ENCODE measurements at places on chromosomes 5 and 9.

DNA sequence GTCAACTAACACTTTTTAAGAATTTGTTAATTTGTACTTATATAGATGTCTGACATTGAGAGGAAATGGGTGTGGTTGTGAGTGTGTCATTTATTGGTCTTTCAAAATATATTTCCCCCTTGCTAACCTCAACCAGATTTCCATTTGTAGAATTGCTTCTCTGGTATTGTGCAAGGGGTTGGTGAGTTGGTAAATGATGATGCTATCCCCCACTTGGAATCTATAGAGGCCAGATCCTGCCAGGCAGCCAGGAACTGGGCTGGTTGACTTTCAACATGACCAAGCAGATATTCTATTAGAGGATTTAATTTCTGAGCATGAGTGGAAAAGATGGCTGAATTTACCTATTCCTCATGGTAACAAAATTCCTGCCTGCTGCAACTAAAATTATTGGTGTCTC is 306.6 kb upstream of the KIF2A start:
- no peak for DNase-seq

DNA sequence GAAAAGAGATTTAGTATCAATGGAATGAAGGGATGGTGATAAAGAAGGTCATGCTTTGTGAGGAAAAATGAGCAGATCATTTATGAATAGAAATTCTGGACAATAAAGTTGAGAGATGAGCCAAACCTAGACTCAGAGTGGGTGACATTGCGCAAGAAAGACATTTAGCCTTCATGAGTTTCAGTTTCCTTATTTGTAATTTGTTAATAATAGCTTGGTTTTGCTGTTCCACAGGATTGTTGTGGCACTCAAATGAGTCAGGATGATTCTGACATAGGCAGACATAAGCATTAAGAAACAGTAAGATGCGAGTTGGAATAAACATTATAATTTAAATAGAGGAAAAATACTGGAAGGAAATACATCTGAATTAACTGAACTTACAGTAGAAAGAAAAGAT is 34.8 kb downstream of the ITGA2 start:
- DNase-seq: peak; percentile 74

DNA sequence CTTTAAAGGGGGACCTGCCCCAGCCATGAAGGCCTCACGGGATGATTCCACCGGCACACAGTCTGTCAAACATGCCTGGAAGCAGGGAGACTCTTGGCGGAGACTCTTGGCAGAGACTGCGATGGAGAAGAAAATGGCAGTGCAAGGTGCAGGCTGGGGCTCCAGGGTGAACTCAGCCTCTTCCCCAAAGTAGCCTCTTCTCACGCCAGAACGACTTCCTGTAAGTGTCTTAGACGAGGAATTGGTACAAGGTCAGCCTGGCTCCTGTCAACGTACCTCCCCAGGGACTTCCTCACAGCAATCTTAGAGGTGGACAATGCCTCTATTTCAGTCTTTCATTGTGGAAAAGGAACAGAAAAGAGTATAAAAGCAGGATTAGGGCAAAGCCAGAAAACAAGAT is 109.3 kb downstream of the UGCG start:
- DNase-seq: no peak

- DNase-seq: no peak
Observed at GRCh38 chr9:130139251-130139650, 33.0 kb upstream of the NCS1 start.

DNA sequence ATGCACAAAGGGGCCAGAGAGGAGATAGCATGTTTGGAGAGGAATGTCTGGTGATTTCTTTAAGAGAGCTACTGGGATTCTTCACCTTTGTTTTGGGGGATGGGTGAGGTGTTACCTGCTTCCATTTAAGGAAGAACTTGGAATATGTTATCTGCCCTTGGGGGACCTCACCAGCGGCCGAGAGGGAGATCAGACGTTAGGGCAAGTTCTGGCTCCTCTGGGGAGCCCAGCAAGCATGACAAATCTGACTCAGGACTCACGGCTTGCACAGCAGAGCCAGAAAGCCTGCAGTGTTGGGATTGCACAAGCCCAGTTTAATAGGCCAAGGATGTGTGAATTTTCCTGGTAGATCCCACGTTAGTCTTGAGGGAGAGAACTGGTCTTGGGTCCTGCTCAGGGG is 40.3 kb downstream of the SLC28A3 start:
- DNase-seq: no peak

- no peak for DNase-seq
Observed at GRCh38 chr9:27683181-27683580, 109.9 kb upstream of the C9orf72 start.

- DNase-seq: no peak
Observed at GRCh38 chr5:41508696-41509398, 1.6 kb downstream of the PLCXD3 start.

- no peak for DNase-seq
Observed at GRCh38 chr9:124344291-124345050, 70.8 kb downstream of the PSMB7 start.

DNA sequence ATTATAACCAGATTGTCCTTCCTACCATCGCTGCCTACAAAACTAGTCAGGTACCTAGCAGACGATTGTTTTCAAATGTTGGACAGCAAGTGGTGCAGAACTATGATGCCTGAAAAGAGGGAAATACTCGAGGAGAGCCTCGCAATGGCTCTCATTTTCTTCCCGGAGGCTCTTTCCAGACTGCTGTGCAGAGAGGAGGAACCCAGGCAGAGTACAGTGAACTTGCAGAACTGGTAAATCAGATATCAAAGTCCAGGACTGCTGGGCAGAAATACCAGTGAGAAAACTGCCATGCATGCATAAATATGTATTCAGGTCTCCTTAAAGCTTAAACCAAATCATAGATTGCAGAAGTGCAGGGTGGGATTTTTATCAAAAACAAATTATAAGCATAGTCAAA is 26.4 kb upstream of the UGT3A1 start:
- DNase-seq: no peak

DNA sequence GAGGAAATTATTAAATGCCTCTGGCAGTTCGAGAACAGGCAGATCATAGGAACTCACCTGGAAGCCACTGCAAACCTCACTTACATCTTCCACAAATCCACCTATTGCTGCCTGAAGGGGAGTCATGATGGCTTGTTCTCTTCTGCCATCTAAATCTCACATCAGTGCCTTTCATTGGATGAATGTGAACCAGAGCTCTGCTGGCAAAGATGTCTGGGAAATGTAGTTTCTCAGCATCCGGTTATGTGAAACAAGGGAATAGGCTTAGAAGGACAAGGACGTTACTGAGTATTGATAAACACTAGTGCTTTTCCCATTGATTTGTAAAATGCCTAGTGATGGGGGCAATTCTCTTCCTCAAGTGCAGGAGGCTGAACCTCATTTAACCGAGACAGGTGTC is 483.3 kb downstream of the ARHGEF28 start:
- no peak for DNase-seq

GRCh38 chr9:16131264-16131663 is 578.4 kb downstream of the CCDC171 start:
- peak; percentile 47 for DNase-seq

- DNase-seq: no peak
Observed at GRCh38 chr5:94776167-94776566, 157.7 kb downstream of the SLF1 start.

- no peak for DNase-seq
Observed at GRCh38 chr5:126849101-126849678, 72.3 kb downstream of the LMNB1 start.

GRCh38 chr5:171129308-171129707 is 179.7 kb upstream of the TLX3 start:
- no peak for DNase-seq

- no peak for DNase-seq
Observed at GRCh38 chr9:76759732-76760131, 4.5 kb upstream of the PCA3 start.

GRCh38 chr9:125756518-125756917 is 9.3 kb downstream of the PBX3 start:
- DNase-seq: no peak

DNA sequence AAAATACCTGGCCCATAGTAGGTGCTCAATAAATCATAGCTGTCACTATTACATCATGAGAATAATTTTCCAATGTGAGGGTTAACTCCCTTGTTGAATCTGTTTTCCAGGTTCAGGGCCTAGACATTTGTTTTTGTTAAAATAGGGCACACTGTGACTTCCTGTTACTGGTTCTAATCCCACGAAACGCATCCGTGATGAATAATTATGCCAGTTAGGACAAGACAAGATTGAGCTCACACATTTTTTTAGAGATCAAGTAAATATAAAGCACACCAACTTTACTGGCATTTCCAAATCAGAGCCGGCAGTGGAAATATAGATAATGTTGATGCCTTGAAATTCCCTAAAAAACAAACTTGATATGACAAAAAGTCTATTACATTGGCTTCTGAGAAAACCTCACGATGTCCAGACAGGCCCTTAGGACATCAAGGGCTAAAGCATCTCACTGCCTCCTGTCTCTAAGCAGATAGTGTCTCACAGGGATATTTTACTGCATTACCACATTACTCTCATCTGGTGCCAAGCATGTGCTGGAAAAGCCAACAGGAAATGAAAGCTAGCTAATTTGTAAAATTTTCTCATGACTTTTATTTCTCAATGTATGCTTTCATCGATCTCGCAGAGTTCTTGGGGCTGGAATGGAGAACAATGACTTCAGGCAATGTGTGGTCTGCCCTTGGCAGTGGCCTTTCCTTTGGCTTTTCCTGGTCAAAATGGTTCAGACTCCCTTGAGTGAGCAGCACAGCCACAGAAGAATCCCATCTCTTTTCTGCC is 414.3 kb upstream of the PAPPA start:
- no peak for DNase-seq

DNA sequence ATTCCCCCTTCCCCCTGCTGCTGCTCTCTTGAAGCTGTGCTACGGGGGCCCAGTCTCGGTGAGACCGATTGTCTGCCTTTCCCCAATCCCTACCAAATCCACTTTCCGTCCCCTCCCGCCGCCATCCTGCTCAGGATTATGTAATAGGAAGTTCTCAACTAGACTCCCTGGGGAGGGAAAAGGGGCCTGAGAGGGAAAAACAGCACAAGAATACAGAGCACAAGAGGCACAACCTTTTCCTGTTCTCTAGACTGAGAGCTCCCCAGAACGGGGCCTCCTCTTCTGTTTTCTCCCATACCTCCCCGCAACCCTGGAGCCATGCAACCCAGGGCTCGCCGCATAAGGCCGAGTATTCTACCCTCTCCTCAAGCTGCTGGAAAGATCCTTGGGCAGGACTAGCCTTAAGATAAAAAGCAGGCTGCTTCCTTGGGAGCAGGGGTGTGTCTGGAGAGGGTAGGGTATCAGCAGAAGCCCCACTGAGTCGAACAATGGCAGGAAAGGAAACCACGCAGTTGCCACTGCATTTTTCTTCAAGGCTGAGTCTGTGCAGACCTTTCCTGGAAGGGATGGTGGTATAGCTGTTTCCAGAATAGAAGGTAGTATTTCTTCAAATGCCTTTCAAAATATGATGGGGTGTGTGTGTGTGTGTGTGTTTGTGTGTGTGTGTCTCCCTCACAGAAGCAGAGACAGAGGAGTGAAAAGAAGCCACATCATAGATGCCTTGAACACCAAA is 12.9 kb downstream of the MYORG start:
- DNase-seq: peak; percentile 59

GRCh38 chr5:84535281-84535680 is 150.6 kb upstream of the EDIL3 start:
- no peak for DNase-seq

- peak; percentile 76 for DNase-seq
Observed at GRCh38 chr5:55816342-55816741, 34.8 kb upstream of the IL31RA start.

GRCh38 chr9:132637351-132637750 is 32.4 kb downstream of the DDX31 start:
- DNase-seq: no peak

- DNase-seq: no peak
Observed at GRCh38 chr9:123324767-123325183, 31.2 kb upstream of the CRB2 start.
